ENCODE measurements at places on chromosomes 12 and 14.

DNA sequence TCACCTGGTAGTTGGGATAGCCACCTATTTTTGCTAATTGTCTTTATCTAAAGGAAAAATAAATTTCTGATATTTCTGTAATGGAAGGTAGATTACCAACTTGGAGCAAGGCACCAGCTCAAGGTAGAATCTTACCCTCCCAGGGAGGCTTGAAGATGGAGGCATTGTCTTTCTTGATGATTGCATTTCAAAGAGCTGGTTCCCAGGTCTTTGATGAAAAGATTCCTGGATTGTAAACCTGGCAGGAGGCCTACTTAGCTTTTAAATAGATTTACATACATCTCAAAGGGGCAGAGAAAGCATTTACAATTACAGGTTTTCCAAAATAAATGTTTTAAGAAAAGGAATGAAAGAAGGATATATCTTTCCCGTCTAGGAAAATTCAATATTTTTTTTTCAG is 729.2 kb downstream of the LRFN5 start:
- no peak for DNase-seq

- DNase-seq: no peak
Observed at GRCh38 chr14:22739423-22739822, 27.1 kb upstream of the OXA1L start.

- DNase-seq: no peak
Observed at GRCh38 chr12:69410571-69410970, 51.0 kb downstream of the YEATS4 start.

DNA sequence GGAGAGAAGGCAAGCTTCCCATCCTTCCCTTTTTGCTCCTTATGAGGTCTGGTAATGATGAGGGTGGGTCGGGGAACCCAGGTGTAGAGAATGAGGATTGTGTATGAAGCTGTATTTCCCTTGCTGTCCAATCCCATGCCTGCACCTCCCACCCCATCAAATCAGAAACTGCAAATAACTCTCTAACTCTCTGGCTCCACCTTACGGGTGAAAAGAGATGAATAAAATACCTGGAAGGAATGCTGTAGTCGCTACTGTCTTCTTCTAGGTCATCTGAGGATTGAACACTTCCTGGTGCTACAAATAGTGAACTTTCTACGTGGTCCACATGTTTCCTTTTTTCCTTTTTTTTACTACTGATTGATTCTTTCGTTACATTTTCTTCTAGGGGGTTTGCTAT is 38.9 kb upstream of the DICER1 start:
- peak; percentile 59 for DNase-seq

GRCh38 chr12:62601765-62602164 is 135.1 kb downstream of the MON2 start:
- DNase-seq: peak; percentile 44

DNA sequence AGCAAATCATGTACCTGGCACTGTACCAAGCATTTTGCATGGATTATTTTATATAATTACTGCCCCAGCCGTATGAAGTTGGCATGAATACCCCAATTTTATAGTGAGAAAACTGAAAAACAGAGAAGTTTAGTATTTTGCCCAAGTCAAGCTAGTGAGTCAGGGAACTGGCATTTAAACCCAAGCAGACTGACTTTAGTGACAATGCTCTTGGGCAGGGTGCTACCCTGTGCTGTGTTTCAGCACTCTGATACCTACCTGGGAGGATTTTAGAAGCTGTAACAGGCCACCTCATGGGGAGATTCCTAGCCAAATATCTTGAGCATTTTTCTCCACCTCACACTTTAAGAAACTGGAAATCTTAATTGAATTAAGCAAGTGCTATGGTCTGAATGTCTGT is 98.1 kb upstream of the MAX start:
- no peak for DNase-seq

DNA sequence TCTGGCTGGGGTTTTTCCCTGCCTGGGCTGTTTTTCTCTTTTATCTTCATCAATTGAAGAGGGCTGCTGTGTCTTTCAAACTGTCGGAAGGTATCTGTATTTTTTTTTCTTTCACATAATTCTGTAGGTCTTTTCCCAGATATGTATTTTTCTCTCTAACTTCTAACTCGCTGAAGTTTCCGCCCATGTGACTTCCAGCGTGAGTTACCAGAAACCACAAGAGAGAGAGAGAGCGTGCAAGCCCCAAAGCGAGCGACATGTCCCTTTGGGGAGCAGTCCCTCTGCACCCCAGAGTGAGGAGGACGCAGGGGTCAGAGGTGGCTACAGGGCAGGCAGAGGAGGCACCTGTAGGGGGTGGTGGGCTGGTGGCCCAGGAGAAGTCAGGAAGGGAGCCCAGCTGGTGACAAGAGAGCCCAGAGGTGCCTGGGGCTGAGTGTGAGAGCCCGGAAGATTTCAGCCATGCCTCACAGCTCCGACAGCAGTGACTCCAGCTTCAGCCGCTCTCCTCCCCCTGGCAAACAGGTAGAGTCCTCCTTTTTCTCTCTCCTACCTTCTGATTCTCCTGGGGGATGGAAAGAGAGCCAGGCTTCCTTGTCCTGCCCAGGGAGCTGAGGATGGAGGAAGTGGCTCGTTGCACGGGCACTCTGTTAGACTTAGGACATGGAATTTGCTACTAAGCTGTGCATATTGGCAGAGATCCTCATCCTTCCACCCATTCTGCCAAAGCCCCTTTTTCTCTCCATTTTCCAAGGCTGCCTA is at the start of gene BATF:
TSS of gene BATF (plus strand) at position 246 of the 759 bp plus-strand sequence. CDS start at position 460, 214 bp downstream.
- DNase-seq: no peak
